Fibroblast of the aortic adventitia (primary cell): ENCODE measurements at places on chromosomes 13 and 19. TPM values are rescaled to one million over a fixed set of nuclear protein-coding genes. Genes with fewer than 3 reads are reported as not detected.

The BCAM gene
- total RNA-seq = 5.9 and 24.2 TPM in 2 replicates

The WDR87 gene
- total RNA-seq = not detected in 2 replicates

The MUC16 gene
- not detected in 2 replicates for total RNA-seq

The SLC17A7 gene
- 0.49 TPM in 1 of 2 replicates, not detected in the other for total RNA-seq

The NALCN gene
- 1.1 and 3.1 TPM in 2 replicates for total RNA-seq

The LYPD3 gene
- total RNA-seq = 0.36 TPM in 1 of 2 replicates, not detected in the other

The GPR183 gene
- total RNA-seq = not detected in 2 replicates

GRCh38 chr19:51539821-51540366, 8.4 kb upstream of the SIGLEC6 start:
- DNase-seq = no peak

GRCh38 chr13:60288569-60288968, 108.5 kb upstream of the TDRD3 start:
- DNase-seq = no peak

DNA sequence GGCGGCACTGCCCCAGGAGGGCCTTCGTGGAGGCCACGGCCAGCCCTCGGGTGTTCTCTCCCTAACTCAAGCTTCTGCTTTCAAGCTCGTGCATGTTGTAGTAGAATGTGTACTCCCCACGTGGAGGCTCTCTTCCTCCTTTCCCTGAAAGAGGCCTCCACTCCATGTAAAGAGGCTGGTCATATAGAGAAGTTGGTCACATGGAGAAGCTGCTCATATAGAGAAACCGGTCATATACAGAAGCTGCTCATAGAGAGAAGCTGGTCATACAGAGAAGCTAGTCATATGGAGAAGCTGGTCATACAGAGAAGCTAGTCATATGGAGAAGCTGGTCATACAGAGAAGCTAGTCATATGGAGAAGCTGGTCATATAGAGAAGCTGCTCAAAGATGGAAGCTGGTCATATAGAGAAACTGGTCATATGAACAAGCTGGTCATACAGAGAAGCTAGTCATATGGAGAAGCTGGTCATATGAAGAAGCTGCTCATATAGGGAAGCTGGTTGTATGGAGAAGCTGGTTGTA, 152.5 kb downstream of the COL4A1 start:
- no peak for DNase-seq

- no peak for DNase-seq
Measured at GRCh38 chr13:35160896-35161295, 218.8 kb downstream of the NBEA start.

GRCh38 chr13:44573790-44574465, 2.2 kb downstream of the TSC22D1 start:
- peak; percentile 66 for DNase-seq

- DNase-seq = peak; percentile 43
Measured at GRCh38 chr19:45558399-45558878, 26.2 kb downstream of the OPA3 start.

GRCh38 chr19:33472691-33473652, 48.6 kb downstream of the PEPD start:
- peak; percentile 81 for DNase-seq
